GM10248 (cell line): ENCODE measurements at places on chromosomes 7 and 10.
A peak's percentile ranks its signal among the peaks of the same experiment; 100 is the strongest.

DNA sequence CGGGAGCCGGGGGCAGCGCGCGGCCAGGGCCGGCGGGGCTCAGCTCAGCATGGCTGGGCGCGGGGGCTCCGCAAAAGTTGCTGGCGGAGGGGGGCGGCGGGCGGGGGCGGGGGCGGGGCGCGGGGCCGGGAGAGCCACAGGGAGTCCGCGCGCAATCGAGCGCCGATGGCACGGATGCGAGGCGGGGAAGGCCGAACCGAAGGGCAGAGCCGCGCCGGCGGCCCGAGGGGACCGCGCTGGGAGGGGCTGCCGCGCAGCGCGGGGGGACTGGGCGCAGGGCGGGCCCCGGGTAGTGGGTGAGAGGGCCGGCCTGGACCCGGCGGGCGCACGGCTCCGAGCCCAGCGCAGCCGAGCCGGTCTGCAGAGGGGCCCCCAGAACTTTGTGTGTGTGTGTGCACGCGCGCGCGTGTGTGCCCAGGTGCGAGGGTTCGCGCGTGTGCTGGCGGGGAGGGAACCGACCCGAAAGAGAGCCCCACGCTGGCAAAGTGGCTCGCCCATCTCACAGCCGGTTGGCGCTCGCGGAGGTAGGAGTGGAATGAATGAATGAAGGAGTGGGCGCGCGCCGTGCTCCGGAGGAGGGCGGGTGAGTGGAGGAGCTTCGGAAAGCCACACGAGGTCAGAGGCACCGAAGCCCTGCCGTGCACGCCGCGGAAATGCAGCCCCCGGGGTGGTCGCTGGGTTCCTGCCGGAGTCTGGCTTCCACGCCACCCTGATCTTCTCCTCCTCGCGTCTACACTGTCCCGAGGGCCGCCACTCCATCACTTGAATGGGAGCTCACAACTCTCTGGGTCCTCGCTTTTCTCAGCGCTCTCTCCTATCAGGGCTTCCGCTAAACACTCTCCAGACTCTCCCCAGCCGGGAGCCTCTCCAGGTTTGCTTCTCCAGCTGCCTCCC, at the start of gene HIPK2:
TSS of gene HIPK2 (minus strand) at position 51 of the 894 bp plus-strand sequence. CDS start 375 bp downstream, outside the sequence.
- peak; percentile 90 for DNase-seq

- no peak for DNase-seq
Measured at GRCh38 chr7:91289633-91290254, 25.5 kb downstream of the FZD1 start.

- no peak for DNase-seq
Measured at GRCh38 chr7:27146491-27147198, 929 bp downstream of the HOXA6 start.

GRCh38 chr10:29412485-29412884, 123.6 kb downstream of the LYZL1 start:
- no peak for DNase-seq
